DMS79 (cell line): ENCODE measurements at places on chromosomes 16 and 17.

DNA sequence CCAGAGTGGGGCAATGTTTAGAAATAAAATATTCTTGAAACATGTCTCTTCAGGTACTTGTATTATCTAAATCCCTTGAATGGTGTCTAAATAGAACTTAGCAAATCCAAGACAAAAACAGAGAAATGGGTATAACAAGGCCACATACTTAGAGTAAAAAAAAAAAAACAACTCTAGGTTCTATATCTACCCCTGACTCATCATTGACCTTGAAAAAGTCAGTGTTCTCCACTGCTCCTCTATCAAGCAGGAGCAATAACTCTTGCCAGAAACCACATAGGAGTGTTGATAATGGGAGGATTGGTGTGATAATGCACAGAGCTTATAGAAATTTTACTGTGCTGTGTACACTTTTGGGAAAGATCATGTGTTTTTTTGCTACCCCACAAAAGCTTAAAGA, 296.6 kb upstream of the PMFBP1 start:
- DNase-seq, result no peak

DNA sequence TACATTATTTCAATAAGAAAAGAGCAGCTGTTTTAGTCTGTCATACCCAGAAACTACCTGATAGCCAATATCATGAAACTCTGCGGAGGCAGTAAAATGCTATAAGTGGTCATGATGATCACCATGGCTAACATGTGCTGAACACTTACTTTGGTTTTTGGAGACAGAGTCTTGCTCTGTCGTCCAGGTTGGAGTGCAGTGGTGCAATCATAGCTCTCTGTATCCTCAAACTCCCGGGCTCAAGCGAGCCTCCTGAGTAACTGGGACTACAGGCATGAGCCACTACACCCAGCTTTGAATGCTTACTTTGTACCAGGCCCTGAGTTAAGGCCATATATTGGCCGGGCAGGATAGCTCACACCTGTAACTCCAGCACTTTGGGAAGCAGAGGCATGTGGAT, 101.2 kb upstream of the DHX40 start:
- no peak for DNase-seq

DNA sequence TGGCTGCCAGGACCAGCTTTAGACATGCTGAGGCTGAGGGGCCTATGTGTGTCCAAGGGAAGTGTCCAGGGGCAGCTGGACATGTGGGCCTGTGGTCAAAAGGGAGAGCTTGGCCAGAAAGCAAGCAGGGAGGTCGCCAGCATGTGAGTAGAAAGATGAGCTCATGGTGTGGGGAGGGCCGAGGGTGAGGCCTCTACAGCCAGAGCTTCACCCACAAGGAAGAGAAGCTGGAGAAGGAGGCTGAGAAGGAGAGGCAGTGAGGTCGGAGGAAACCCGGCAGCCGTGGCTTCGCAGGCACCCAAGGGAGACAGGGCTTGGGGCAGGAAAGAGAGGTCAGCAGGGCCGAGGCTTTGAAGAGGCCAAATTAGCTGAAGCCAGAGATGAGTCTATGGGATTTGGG, 4.0 kb upstream of the HSD11B2 start:
- DNase-seq, result no peak

GRCh38 chr16:25065899-25066298, 45.6 kb upstream of the LCMT1 start:
- no peak for DNase-seq

DNA sequence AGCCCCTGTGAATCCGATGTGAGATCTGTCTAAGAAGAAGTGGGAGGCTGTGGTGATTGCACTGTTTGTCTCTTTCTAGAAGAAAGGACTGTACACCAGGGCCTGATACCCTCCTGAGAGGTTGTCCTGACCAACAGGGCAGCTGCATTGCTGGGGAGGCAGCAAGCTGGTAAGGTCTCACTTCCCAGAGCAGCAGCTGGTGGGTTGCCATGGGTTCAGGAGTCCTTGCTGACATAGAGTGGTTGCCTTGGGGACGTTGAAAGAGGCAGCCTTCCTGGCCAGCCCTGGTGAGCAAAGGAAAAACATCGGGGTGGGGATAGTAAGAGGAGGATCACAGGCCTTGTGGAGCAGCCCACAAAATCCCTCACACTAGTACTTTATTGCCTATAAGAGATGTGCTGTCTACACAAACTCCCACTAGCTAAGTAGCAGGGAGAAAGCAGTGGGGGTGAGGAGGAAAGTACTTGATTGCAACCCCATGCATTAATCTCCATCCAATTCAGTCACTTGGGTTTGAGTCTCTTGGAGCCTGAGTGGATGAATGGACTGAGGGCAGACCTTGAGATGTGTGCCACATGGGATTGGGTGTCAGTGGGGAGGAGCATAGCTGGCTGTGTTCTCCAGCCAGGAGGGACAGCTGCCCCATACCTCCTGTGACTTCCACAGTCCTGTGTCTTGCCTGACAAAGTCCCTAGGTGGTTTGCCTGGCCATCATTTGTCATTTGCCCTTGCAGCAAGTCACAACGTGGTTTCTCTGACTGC, 143.8 kb upstream of the RPL38 start:
- peak; percentile 34 for DNase-seq

GRCh38 chr17:47973541-47973940, 2.6 kb downstream of the CDK5RAP3 start:
- no peak for DNase-seq

DNA sequence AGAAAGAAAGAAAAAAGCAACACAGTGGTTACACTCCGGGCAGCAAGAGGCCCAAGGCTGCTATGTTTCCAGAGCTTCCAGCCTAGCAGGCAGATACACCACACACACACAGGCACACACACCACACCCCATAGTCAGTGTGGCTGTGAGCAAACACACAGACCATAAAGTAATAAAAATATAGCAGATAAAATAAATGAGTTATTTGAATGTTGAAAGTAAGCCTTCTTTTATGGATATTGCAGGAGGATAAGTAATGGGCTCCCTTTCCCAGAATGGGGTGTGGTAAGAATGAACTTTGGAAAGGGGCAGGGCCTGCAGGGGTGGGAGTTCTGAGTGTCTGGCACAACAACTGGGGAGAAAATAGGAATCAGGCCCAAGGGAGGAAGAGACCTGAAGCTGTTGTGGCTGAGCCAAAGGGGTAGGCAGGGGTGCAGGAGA, 4.8 kb upstream of the CDK5RAP3 start:
- DNase-seq, result no peak
